ENCODE measurements at places on chromosomes 2 and 18.
A peak's percentile ranks its signal among the peaks of the same experiment; 100 is the strongest.

DNA sequence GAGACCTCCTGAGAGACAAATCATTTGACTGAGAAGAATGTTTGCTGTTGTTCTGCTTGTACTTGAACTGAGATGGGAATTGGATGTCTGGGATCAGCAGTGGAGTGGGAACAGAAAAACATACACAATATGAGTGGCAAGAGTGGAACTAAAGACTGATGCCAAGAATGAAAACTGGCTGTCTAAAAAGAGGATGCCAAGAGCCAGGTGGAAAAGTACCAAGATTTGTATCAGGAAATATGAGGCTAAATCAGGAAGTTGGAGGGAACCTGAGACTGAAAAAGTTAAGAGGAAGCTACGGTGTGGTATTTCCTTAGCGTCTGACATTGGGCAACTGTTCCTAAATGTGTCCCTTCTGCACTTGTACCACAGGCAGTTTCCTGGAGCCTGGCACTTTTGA lies 440.9 kb upstream of the CELF4 start:
- DNase-seq = no peak

DNA sequence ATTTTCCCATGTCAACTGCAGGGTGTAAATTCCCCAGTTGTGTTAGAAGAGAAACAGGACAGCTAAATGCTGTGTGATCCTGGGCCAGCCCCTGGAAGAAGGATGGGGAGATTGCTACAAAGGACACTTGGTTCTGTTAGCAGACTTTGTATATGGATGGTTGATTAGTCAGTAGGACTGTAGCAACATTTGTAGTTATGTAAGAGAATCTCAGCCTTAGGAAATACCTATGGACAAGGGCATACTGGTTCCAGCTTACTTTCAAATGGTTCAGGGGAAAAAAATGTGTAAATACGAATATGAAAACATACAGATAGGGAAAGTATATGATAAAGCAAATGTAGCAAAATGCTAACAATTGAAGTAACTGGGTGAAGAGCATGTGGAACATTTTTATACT lies 47.6 kb downstream of the GNAL start:
- DNase-seq = no peak

DNA sequence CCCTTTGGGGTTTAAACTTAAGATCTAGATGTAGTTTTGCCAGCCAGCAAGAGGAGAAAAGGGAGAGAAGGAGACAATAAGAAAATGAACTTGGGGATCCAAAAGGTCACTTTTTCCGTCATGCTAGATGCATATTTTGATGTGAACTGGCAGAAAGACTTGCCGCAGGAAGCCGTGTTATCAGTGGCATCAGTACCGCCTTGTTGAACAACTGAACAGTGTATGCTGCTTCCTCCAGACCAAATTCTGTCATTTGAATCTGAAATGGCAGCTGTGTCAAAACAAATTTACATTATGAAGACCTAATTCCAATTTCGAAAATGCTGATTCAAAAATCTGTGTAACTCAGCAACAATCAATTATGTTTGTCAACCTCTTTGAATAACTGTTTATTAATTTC lies 42.1 kb downstream of the TMEM200C start:
- no peak for DNase-seq

GRCh38 chr2:33130544-33130943 lies 183.8 kb downstream of the LTBP1 start:
- DNase-seq = no peak

GRCh38 chr2:190904640-190905261 lies 24.1 kb downstream of the GLS start:
- no peak for DNase-seq

GRCh38 chr2:137161250-137161649 lies 395.9 kb downstream of the THSD7B start:
- no peak for DNase-seq

DNA sequence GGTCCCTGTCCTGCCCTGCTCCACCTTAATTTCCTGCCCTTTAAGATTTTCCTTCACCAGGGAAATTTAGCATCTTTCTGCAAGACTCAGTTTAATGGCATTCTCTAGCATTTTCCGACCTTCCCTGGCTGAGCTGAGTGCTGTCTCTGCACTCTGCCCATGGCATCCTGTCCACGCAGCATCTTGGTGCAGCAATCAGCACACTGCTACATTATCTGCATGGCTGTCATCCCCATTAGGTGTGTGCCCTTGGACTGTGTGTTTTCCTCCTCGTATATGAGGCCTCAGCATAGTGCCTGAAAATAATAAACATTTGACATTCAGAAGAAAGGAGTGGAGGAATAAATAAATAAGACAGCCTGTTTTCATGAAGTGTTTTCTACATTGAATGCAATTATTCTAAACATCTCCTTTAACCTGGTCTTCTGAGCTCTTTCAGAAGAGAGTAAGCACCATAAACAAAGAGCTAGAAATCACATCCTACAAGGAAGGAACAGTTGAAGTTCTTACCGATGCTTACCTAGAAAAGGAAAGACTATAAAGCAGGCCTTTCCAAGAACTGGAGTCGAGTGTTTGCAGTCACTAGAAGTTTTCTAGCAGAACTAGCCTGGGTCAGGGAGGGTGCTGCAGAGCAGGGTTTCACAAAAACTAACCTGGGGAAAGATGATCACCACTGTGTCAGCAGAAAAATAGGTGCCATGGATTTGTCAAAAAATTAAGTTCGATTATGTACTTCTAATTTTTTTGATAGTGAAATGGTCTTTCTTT lies 131.4 kb upstream of the ITGB6 start:
- DNase-seq = no peak

GRCh38 chr2:240377366-240377765 lies 58.1 kb upstream of the GPC1 start:
- no peak for DNase-seq

- DNase-seq = no peak
Measured at GRCh38 chr2:72913486-72914205, 3.7 kb upstream of the EMX1 start.

GRCh38 chr2:32424739-32425138 lies 67.9 kb downstream of the BIRC6 start:
- DNase-seq = no peak

GRCh38 chr2:229521576-229521975 lies 192.8 kb downstream of the DNER start:
- peak; percentile 76 for DNase-seq

- no peak for DNase-seq
Measured at GRCh38 chr2:177029501-177029900, 183.1 kb upstream of the HNRNPA3 start.

- no peak for DNase-seq
Measured at GRCh38 chr2:6723865-6724604, 141.7 kb downstream of the CMPK2 start.

DNA sequence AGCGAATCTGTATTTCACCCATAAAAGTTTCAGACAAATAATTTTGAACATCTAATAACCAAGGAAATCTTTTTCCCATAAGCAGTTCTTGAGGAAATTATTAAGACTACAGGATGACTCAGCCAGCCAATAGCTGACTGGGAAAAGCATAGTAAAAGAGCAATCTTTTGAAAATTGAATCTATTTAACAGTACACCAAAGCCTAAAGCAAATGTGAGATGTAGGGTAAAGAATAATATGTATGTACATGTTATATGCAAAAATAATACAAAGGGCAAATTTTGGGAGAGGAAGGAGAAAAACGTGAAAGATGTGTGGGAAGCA lies 12.6 kb upstream of the KDSR start:
- no peak for DNase-seq

DNA sequence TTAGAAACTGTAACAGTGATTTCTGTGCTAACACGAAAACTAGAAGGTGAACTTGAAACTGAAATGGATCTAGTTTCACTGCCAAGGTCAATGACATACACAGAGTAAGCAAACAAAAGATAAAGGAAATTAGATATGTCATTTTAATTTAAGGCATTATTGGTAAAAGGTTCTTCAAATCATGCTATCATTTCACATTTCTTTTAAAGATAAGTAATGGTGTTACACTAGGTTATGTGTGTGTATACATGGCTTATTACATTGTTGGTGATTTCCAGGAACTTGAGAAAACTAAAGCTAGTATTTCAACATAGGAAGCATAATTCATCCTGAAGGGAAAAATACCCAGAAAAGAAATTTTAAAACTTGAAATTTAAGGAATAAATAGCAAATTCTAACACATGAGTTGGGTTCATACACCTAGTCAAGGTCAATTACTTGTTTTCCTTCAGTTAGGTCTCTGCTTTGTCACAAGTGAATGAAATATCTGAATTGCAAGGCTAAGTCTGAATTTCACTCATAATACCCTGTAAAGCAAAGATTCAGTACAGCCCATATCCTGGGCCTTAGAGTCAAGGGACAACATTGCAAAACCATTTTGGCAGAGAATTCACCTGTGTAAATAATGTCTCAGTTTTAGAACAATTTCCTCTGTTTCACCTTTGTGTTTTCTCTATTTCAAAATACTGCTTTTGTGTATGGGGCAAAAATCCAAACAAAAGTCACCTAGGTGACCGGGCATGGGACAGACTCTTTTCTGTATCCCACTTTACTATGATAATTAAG lies 141.6 kb downstream of the SRBD1 start:
- DNase-seq = no peak

DNA sequence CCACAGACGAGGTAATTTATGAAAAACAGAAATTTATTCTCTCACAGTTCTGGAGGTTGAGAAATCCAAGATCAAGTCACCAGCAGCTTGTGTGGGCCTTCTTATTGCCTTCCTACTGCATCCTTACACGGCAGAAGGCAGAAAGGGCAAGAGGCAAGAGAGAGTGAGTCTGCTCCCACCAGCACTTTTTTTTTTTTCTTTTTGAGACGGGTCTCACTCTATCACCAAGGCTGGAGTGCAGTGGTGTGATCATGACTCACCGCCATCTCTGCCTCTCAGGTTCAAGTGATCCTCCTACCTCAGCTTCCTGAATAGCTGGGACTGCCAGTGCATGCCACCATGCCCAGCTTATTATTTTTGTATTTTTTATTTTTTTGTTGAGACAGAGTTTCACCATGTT lies 78.5 kb upstream of the HK2 start:
- no peak for DNase-seq

DNA sequence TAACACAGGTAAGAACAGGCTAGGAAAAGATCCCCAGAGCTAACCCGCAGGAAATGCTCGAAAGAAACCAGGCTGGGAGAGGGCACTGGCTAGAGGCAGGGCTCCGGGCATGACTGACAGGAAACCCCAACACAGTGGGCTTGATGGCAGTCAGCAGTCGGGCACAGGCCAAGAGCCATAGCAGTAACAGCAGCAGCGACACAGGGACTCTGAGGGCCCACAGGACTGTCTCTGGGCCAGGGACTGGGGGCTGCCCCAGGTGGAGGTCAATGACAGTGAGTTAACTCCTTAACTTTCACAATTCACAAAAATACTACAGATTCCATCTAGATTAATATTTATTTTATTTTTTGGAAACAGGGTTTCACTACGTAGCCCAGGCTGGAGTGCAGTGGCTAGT lies 37.3 kb upstream of the ASPRV1 start:
- DNase-seq = no peak

DNA sequence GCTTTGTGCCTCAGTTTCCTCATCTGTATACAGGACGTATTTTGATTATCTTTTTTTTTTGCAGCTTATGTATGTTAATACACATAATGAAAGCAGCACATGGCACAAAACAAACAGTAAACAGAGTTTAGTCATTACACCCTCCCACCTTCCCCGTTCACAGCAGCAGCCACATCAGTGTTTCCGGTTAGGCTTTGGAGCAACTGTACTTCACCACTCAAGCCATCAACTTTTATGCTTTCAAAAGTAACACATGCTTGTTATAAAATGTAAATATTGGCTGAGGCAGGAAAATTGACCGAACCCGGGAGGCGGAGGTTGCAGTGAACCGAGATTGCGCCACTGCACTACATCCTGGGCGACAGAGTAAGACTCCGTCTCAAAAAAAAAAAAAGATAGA lies 117.3 kb downstream of the MTCL1 start:
- DNase-seq = no peak

DNA sequence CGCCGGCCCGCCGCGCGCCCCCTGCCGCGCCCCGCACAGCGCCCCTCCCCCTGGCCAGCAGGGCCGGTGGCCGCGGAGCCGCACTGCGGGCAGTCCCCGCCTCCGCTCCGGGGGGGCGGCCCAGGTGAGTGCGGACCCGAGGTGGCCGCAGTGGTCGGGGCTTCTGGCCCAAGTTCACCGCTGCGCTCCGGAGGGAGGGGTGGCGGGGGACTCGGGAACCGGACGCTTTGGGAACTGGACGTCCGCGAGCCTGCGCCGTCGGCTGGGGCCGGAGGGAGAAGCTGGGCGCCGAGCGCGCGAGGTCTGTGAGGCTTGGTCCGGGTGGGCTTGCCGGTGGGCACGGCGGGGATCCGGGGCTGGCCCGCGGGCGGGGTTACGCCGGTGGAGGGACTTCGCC lies 591 bp upstream of the LDLRAD4 start:
- DNase-seq = no peak

DNA sequence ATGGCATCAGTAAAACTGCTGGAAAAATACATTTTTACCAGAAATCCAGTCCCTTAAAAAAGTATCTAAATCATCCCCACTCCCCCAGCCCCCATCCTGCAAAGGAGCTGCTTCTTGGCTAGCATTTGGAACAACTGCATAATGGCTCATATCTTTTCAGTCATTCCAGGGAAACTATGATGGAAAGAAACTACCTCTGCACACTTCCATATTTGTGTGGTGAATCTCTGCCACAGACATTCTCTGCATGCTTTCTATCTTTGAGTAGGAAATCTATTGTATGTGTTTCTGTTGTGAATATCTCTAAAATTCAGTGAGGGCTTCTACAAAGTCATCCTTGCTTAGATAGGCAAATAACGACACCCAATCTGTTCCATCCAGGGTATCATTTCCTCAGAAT lies 632.3 kb downstream of the LRP1B start:
- DNase-seq = no peak

- no peak for DNase-seq
Measured at GRCh38 chr2:235191486-235191885, 239.7 kb downstream of the SH3BP4 start.

DNA sequence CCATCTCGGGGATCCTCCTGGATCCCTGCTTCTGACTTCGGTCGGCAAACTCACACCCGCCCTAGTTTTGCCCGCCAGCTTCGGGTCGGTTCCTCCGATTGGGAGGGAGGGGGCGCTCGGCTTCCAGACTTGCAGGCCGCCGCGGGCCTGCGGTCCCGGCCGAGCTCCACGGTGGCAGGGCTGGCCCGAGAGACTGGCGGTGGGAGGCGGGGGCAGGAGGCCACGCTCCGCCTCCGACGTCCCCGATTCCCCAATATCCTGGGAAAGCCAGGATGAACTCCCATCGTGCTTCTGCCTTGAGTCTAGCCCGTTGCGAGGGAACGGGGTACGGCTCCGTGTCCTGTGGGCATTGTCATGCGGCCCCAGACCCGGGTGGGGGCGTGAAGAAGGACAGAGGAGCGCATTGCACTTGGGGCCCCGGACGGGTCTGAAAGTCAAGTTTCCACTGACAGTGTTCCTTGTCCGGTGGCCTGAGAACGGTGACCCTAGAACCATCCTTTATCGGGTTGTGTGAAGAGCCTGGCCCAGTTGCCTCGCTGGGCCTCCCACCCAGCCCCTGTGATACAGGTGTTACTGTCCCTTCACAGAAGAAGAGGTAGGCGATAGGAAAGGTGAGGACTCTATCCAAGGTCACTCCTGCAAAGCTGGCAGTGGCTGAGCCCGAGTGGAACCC lies 2.4 kb upstream of the INHBB start:
- DNase-seq = peak; percentile 40

Data from skin of body (tissue), 3 donors.